ENCODE measurements at places on chromosomes 3 and 15.
A peak's percentile ranks its signal among the peaks of the same experiment; 100 is the strongest.

- DNase-seq = no peak
These were observed 8.3 kb downstream of the MINAR1 start for GRCh38 chr15:79440355-79440908.

DNA sequence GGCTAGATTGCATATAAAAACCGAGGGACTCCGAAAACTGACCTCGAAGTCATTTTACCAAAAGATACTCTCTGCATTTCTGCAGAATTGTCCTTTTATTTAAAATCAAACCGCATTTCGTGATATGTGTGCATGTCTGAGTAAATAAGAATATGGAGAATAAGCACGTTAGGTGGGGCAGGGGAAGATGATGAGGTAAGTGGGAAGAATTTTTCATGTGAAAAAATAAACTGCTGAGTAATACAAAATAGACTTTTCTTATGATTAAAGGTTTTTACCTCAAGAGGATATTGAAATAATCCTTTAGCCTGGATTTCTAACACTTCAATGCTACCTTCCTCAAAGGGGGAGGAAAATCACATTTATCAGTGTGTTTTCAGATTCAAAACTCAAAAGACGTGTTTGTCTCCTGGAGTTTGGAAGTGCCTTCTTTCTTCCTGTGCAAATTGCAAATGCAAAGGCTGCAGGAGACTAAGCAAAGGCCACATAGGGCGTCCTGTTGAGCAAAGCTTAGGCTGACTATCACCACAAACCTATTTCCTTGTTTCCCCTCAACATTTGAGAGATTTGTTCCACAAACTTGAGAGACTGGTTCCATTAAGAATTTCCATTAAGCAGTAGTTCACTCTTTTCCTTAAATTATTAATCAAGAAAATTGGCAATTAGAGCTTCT lies 813.5 kb downstream of the MCTP2 start:
- no peak for DNase-seq

DNA sequence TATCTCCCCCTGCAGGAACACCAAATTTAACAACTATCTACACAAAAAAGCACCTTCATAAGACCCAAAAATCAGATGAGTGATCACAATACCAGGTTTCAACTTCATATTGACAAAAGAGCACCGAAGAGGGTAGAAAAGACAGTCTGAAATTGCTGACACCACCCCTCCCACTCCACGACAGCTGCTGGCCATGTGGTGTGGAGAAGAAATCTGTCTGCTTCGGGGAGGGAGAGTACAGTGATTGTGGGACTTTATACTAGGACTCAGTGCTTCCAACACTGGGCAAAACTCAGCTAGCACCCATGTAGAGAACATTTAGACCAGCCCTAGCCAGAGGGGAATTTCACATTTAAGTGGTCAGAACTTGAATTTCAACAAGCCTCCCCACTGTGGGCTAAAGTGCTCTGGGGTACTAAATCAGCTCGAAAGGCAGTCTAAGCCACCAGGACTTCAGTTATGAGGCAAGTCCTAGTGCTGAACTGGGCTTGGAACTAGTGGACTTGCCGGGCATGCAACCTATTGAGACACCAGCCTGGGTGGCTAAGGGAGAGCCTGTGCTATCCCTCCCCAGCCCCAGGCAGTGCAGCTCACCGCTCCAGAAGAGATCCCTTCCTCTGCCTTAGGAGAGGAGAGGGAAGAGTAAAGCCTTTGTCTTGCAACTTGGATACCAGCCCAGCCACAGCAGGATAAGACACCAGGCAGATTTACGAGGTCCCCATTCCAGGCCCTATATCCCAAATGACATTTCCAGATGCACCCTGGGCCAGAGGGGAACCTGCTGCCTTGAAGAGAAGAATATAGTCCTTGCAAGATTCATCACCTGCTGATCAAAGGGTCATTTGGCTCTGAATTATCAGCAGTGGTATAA lies 44.6 kb upstream of the POU1F1 start:
- no peak for DNase-seq

DNA sequence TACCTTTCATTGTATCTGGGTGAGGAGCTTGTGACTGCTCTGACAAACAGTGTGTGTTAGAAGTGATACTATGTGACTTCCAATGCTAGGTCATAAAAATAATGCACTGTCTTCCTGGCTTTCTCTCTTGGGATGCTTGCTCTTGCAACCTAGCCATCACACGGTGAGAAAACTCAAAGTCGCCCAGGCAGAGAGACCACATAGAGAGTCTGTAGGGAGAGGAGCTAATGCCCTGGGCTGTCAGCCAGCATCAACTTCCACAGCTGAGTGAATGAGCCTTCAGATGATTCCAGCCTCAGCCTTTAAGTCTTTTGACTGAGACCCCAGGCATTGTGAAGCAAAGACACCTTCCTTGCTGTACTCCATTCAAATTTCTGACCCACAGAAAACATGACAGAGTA lies 220.6 kb upstream of the SGO1 start:
- no peak for DNase-seq

- no peak for DNase-seq
These were observed 381.6 kb downstream of the EPHA3 start for GRCh38 chr3:89488800-89489580.

DNA sequence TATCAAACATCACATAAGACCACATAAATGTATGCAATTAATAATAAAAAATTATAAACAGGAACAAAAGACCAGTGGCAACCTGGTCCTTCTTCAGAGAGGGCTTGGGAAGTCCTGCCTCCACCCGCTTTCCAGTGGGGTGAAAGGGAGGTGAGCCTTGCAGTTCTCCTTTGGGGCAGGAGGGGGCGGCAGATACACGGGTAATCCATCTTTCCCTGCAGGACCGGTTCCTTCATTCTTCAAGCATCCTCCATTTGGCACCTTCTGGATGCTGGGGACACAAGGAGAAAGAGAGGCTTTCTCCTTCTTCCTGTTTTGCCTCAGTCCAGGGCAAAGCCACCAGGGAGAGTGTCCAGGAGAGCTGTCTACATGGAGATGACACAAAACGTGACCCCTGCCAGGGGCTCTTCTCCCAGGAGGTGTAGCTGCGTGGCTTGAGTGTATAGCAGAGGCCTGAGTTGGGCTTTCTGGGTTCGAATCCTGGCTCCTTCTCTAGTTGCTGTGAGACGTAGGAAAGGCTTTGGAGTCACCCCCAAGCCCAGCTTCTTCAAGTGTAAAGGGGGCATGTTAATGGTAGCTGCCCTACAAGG lies 23.2 kb downstream of the RPLP1 start:
- DNase-seq = peak; percentile 54

- no peak for DNase-seq
These were observed 193.3 kb downstream of the ADAMTS9 start for GRCh38 chr3:64494526-64494925.
